ENCODE measurements at places on chromosomes 3 and 15. TPM values are rescaled to one million over a fixed set of nuclear protein-coding genes. Genes with fewer than 3 reads are reported as not detected.

The SLITRK3 gene
- 0.68 TPM for total RNA-seq

DNA sequence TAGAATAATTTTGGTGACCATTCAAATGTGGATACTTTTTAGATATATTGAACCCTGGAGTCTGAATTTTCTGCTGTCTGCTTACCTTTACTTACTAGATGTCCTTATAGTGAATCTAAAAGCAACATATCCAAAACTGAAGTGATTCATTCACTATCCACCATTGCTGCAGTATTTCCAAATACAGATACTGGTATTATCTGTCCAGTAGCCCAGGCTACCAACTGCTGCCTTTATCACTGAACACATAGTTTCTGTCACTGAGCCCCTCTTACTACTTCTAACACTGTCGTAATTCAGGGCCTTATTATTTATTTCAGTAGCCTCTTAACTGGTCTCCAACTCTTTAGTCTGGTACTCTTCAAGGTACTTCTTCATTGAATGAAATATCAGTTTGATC, 49.2 kb downstream of the SLMAP start:
- no peak for DNase-seq

The TJP1 gene
- 84.6 TPM for total RNA-seq

The KNL1 gene
- 5.4 TPM for total RNA-seq

DNA sequence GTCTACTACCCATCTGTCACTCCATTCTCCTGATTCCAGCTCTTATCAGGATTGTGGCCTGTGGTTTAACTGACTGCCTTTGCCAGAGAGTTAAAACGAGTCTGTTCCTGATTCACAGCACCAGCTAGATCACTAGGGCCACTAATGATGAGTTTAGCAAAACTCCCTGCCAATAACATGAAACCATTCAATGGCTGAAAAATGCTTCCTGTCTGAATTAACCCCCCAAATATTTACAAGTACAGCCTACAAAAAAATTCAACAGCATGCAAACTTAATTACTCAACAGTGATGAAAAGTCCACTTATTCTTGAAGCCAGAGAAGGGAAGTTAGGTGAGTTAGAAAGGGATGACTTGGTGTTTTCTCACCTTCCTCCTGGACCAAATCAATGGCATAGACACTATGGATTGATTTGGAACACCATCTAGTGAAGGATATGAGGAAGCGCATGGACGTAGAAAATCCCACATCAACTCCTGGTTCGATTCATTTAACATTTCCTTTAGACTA, 141.4 kb downstream of the TGFBR2 start:
- DNase-seq, result no peak

DNA sequence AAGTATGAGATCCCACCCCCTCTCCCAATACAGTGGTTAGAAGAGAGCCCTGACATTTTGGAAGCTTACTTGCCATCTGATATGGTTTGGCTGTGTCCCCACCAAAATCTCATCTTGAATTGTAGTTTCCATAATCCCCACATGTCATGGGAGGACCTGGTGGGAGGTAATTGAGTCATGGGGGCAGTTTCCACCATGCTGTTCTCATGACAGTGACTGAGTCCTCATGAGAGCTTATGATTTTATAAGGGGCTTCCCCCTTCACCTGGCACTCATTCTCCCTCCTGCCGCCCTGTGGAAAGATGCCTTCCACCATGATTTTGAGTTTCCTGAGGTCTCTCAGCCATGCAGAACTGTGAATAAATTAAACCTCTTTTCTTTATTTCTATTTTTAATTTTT, 28.8 kb upstream of the HES1 start:
- no peak for DNase-seq

The MYO5C gene
- total RNA-seq, result 64.5 TPM

Measured in lung (tissue), 17 donors.